ENCODE measurements at places on chromosomes 1 and 21.

DNA sequence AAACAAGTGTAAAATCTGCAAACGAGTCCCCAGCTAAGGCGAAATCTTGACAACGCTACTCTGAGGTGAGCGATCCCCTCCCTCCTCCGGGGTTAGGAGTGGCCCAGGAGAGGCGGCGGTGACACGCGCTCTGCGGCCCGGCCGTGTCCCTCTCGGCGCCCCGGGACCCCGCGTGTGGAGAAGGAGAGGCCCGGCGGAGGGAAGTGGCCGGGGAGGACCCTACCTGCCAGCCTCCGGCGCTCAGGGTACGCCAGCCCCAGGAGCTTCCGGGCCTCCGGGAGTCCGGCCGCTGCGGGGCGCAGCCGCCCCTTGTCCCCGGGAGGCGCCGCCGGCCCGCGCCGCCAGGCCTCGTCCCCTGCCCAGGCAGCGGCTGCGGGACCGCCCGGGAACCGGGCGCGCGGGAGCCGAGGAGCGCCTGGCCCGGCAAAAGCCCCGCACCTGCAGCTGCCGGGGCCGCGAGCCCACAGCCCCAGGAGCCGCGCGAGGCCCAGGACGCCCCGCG is 543 bp downstream of the ABCB10 start:
- DNase-seq: no peak

DNA sequence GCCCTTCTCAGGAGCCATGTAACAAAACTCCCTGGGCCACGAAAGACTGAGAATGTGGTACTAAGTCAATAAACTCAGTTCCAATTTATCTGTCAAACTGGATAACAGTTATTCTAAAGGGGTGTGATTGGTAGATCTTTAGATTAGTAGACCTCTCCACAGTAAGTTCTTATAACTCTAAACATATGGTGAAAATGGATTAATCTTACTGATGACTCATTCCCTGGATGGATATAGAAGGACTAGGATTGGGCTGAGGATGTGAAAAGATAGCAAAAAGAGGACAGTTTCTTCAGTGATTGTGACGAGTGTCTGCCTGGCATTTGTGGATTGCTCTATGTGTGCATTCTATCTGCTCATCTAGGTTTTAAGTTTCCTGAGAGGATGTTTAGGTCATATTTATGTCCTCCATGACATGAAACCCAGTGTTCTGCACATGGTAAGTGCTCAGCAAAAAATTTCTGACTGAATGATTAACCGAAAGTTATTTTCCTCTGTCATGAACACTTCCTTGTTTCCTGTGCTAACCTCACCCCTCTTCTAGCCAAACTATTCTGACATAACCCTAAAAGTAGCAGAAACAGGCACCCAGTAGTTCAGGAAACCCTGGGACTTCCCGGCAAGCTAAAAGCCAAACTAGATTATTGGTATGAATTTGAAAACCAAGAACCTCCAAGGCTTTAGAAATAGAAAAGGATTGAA is 397.5 kb upstream of the PLXNA2 start:
- no peak for DNase-seq

GRCh38 chr1:64685217-64685616 is 59.7 kb upstream of the RAVER2 start:
- no peak for DNase-seq

- DNase-seq: no peak
These were observed 41.3 kb upstream of the TACSTD2 start for GRCh38 chr1:58618303-58618702.

GRCh38 chr1:2825487-2826189 is 24.1 kb upstream of the TTC34 start:
- no peak for DNase-seq

DNA sequence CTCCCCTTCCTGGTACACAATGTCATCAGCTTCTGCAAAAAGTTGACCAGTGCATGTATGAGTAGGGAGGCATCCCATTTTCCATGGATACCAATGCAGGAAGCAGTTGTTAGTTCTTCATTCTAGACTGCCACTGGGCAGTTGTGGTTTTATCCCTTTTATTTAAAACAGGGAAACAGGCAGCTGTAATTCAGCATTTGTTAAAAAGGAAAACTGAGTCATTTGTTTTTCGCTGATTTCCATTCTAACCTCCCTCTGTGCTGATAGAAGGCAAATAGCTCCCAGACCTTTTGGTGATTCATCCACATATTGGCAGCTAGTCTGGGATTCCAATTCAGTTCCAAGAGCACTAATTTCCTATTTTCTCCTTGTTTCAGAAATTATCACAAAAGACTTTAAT is 21.1 kb upstream of the ABCA4 start:
- DNase-seq: no peak

DNA sequence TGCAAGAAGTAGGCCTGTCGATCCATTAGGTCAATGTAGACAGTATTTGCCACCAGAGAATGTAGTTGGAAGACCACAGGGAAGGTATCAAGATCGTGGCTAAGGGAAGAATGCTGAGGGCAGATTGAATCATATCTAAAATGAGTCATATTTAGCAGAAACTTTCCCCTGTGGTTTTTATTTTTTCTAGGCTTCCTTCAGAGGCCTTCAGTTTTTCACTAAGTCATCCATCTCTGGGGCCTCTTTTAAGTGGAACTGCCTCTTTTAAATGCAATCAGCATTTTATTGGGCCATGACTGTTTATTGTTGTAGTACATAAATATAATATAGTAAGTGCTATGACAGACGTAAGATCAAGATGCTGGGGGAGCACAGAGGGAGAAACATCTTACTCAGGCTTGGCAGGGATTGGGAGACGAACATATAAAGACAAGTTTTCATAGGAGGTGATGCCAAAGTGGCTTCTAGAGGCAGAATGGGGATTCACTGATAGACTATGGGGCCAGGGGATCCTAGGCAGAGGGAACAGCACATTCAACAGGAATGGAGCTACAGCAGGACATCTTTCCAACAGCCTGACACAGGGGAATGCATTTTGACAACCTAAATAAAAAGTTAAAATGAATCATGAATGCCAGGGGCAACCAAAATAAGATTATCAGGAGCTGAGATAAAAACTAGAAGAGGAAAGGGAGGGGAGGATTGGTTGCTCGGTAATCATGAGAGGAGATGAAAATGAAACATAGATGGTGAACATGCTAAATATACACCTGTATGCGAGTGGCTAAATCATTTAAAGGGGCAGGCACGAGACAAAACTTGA is 20.1 kb downstream of the UBE2U start:
- no peak for DNase-seq

GRCh38 chr1:183195142-183195574 is 9.1 kb downstream of the LAMC2 start:
- no peak for DNase-seq

DNA sequence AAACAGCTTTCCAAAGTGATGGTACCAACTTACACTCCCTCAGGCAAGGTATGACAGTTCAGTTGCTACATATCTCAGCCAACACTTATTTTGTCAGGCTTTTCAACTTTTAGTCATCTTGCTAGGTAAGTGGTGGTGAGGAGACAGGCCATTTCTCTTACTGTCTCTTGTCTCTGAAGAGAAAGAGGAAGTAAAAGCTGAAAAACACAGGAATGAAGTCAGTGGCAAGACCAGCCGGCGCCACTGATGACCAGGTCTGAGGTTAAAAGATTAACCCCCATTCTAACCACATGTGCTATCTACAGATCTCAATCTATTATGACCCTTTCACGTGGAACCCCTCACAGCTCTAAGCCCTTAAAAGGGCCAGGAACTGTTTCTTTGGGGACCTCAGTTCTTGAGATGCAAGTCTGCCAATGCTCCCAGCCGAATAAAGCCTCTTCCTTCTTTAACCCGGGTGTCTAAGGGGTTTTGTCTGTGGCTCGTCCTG is 4.2 kb downstream of the ADCY10 start:
- no peak for DNase-seq

GRCh38 chr1:26171084-26172072 is at the start of gene ZNF593OS:
TSS of gene ZNF593OS (minus strand) at chr1:26171832. CDS start at chr1:26171661, 171 bp downstream.
- no peak for DNase-seq

Data from activated CD8-positive, alpha-beta memory T cell treated with anti-CD3 and anti-CD28 coated beads for 1 hour (primary cell).